T-helper 9 cell (primary cell): ENCODE measurements at places on chromosomes 7 and 10.

- no peak for DNase-seq
Measured at GRCh38 chr10:35493196-35494118, 111.7 kb upstream of the GJD4 start.

GRCh38 chr7:147909431-147910148 lies 681.0 kb upstream of the C7orf33 start:
- no peak for DNase-seq

DNA sequence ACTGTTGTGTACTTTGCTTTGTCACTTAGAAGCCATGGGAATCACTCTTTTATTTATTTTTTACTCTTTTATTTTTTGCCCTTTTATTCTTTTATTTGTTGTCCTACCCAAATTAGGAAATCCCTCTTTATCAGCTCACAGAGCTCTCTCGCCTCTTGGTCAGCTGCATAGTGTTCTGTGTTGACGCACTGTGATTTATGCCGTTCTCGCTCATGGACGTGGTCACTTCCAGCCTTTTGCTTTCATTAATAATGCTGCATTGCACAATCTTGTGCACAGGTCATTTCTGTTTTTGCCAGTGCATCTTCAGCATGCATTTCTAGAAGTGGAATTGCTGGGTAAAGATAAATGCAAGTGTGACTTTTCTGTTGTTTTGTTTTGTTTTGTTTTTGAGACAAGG lies 42.3 kb downstream of the FBH1 start:
- no peak for DNase-seq

DNA sequence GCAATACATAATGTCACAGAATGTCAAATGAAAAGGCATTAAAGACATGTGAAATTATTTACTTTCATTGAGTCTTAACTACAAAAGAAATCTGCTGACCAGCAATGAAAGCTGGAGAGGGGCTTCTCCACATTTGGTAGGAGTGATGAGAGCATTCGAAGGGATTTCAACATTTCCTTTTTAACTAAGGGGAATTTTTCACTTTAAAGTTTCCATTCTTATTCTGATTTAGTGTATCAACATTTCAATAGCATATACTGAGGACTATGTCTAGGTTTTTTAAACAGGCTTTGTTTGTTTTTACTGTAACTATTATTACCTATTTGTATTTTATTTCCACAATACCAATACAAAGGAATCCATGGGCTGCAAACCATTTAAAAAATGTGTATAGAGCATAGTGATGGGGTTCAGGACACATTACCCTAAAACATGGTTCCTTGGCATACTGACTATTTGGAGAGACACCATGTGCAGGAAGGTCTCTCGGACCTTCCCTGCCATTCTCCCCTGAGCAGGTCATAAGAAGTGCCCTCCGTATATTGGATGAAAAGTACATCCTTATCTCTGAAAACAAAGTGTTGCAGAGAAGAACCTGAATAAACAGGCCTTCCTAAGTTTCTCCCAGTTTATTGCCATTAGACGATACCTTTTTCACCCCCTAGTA lies 278.7 kb downstream of the DOCK4 start:
- DNase-seq = no peak

DNA sequence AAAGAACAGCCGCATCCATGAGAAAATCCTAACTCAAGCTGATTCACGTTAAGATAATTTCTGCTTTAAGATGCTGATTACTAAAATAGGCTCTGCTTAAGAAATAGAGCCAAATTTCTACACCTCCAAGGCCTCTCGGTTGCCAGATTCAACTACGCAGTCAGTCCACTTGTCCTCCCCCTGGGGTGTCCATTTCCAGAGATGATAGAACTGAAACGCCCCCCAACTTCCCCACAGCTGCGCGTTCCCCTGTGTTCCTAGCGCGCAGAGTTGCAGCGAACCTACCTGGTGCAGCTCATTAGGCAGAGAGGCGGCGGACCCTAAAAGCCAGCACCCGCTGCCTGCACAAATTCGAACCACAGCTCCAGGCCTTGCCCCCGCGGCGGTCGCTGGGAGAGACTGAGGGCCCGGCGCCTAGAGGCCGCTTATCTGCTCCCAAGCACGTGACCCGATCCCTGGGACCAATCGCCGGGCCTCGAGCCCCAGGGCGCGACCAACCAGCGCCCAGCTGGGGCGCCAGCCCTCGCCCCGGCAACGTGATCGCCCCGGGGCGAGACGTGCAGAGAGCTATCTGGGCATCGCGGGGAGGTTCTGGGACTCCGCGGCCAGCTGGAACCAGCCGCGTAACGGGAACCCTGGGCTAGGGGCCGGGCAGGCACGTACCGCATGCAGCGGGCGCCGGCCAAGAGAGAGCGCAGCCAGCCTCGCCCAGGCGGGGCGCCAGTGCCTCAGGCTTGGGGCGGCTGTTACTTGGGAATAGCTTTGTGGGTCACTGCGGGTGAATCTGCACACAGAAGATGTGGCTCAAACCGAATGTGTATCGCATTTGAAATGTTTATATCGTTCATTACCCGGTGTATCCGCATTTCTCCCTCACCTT lies at the start of gene PPP1R3C:
Gene PPP1R3C (minus strand): TSS at position 401 of the 880 bp plus-strand sequence. CDS start 102 bp downstream, at position 299.
- no peak for DNase-seq

DNA sequence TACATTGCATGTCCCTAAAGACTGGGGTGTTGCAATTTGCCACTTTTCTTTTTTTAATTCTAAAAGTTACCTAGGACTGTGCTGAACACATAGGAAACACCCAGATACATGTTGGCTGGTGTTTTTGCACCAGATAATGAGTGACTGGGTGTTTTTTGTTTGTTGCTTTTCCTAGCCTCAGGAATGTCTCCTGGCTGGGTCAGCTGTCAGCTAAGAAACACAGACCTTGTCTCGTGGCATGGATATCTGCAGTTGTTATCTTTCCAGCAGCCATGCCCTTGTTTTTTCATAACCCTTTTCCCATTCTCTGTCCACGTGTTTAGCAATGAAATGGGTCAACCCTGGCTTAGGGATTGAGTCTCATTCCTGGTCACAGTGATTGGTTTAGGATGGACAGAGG lies 433.9 kb upstream of the ZMIZ1 start:
- DNase-seq = no peak

GRCh38 chr7:4074994-4075393 lies 607.1 kb upstream of the FOXK1 start:
- no peak for DNase-seq
